Stimulated activated CD4-positive, alpha-beta T cell treated with anti-CD3 and anti-CD28 coated beads, Interleukin-2, amount 100 ng/mL, for 24 hours (primary cell): ENCODE measurements at places on chromosomes 4 and X.
A peak's percentile ranks its signal among the peaks of the same experiment; 100 is the strongest.

DNA sequence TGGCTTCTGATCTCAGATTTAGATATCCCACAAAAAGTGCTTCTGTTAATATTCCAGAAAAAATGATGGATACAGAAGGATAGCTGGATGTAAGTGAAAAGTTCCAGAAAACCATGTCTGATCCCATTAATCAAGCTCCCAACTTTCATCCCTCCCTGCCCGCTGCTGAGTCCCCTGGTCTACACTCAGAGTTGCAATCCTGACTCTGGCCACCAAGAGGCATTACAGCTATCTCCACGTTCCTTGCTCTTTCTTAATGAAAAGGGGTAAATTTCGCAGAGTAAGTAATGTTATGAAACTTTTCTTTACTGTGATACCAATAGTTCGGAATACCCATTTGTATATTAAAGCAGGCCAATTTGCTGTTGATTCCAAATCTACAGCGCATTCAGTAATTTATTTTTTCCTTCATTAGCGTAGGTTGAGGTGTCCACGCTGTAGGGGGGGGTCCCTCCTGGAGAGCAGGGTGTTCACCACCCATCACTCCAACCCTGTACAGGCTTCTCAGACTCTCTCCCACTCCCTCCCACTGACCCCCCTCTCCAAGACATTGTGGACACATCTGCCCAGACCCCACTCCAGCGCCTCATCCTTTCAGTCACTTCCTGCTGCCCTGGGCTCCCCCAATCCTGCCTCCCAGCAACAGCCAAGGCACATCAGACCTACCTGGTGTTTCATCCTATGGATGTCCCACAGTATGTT lies 55.1 kb downstream of the RAB40A start:
- peak; percentile 24 for DNase-seq

- DNase-seq, result no peak
These were observed 41.0 kb downstream of the GAB1 start for GRCh38 chr4:143377611-143378099.

DNA sequence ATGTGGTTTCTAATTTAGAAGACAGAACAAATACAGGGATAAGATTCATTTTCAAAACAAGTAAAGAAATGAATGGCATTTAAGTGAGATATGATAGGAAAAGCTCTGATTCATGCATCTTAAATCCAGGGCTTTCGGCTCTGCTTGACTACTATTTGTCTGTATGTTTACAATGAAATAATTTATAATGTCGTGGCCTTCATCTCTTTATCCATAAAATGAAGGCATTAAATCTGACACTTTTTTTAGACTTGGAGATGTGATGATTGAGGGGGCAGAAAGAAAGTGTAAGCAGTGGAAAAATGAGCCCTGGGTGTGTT lies 115.7 kb upstream of the KIT start:
- DNase-seq, result no peak

GRCh38 chr4:122744229-122744628 lies 11.7 kb downstream of the BBS12 start:
- DNase-seq, result no peak
